Esophagus muscularis mucosa (tissue), 4 donors: ENCODE measurements at places on chromosomes 5 and 9.
A peak's percentile ranks its signal among the peaks of the same experiment; 100 is the strongest.

DNA sequence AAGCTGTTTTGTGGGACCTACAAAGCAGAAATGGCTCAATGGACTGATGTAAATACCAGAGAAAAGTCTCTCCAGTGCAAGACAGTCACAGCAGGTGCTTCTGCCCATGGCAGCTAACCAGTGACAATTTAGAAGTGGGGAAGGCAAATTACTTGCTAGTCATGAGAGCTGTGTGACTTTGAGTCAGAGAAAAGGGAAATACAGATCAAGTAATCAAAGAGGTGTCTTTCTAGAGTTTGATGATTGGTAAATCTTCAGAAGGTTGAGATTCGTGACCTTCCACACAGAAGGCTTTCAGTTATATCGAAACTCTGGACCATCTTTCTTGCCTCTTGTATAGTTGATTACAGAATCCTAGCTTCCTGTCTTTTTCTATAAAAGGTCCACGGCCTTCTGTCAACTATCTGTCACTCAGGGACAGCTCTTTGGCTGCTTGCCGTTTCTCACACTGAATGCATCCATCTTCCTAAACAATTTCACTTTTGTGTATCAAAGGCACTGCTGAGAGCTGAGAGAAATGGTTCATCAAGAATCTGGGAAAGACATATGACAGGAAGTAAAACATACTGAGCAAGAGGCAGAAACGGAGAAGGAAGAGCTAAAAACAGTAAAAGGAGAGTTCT lies 993.9 kb upstream of the ACO1 start:
- no peak for DNase-seq
- no peaks in the 10 kb centered on the region for H3K27me3 ChIP-seq
- H3K27ac ChIP-seq, result no peak overlapping the region
- peaks cover 21% of the 10 kb centered on the region for H3K4me1 ChIP-seq
- H3K4me3 ChIP-seq, result no peak overlapping the region
- H3K36me3 ChIP-seq, result no peaks in the 10 kb centered on the region

- H3K4me1 ChIP-seq, result peaks cover 48% of the 10 kb centered on the region
- peaks cover under 1% of the 10 kb centered on the region for H3K36me3 ChIP-seq
- H3K4me3 ChIP-seq, result no peak overlapping the region
- DNase-seq, result no peak
These were observed 2.4 kb upstream of the CHD1 start for GRCh38 chr5:98930972-98931762.

DNA sequence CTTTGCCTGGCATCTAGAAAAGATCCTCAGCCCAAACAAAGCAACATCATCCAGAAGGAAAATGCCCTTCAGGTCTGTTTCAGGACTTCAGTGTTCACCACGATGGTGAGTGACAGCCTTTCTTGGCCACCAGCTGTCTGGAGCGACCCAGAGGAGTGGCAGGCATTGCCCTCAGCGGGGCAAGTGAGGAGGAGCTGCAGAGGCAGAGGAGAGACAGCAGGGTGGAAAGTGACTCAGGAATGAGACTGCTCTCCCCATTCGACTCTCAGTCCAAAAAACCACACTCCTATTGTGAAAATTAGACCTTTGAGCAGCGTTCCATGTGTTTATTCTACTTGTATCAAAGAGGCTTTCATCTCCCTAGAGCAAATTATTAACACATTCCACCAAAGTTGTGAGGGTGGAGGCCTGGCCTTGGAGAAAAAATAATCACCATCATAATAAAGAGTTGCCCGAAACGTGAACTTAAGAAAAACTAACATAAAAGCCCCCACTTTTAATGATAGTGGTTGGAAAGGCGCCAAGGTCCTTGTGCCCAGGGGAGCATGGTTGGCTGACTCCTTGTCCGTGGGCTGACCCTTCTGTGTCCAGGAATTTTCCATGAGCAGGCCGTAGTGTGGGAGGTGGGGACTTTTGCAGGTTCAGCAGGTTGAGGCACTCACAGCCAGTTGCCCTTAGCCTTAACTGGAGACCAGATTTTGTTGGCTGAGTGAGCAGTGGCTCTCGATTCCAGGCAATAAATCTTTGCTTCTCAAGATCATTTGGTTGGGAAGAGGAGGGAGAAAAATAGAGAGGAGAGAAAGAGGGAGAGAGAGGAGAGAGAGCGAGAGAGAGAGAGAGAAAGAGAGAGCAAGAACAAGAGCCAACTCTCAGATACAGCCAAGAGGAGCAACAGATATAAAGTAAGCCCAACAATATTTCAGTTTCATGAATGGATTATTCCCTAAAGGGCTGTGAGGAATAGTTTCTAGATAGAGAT lies 125.9 kb upstream of the ANKRD55 start:
- H3K27me3 ChIP-seq, result no peaks in the 10 kb centered on the region
- DNase-seq, result no peak
- no peak overlapping the region for H3K27ac ChIP-seq
- no peak overlapping the region for H3K4me3 ChIP-seq

GRCh38 chr5:174520420-174521396 lies 203.7 kb upstream of the MSX2 start:
- H3K4me3 ChIP-seq, result no peak overlapping the region
- no peaks in the 10 kb centered on the region for H3K4me1 ChIP-seq
- no peaks in the 10 kb centered on the region for H3K36me3 ChIP-seq
- no peak overlapping the region for H3K27ac ChIP-seq
- no peak for DNase-seq
- H3K27me3 ChIP-seq, result no peaks in the 10 kb centered on the region

DNA sequence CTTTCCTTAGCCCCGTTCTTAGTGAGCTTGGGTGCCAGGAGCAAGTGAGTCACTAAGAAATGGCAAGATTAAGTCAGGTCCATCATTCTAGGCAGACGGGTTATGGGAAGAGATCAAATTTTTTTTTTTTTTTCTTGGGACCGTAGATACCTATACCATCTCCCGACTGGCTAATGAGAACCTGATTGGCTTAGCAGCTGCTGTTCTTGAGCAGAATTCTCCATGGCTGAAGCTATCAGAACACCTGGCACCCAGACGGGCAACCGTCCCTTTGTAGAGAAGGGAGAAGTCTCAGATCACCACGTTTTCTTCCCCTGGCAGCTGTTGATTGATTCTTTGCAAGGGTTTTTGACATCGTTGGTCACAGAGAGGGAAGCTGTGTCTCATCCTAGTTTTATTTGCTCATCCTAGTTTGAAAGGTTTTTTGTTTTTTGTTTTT lies 78.6 kb downstream of the AOPEP start:
- H3K4me3 ChIP-seq, result no peak overlapping the region
- H3K4me1 ChIP-seq, result peaks cover 72% of the 10 kb centered on the region
- no peak for DNase-seq

DNA sequence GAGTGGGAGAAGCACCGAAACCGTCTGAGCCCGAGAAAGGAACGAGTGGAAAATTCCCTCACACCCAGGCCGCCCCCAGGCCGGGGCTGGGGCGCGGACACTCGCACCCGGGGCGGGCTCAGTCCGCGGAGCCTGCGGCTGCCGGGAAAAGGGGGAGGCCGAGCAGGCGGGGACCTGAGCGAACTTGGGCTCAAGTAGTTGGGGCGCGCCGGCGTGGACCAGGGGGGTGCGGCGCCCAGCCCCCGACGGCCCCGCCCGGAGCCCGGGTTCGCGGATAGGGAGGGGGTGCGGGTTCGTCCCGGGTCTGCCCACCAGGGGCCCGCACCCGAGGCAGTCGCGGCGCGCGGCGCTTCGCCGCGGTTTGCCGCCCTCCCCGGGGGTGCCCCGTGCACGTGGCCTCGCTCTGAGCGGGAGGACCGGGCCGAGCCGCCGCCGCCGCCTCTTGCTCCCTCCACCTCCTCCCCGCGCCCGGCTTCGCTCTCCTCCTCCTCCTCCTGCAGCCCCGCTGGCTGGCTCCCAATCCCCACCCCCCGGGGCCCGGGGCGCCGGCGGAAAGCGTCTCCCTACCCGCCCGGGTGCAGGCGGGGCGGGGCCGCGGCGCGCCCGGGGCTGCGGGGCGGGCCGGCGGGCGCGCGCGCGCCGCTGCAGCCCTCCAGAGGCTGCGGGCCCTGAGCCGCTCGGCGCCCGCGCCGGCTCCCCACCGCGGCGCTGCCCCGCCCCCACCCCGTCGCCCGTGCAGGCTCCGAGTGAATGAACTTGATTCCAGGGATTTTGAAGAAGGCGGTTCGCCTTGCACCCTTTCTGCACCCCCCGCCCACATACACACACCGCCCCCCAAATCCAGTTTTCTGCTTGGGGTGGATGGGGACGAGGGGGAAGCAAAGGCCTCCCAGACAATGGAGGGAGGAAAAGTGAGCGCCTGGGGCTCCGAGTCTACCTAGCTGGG lies 1.3 kb upstream of the NFIB start:
- peaks cover 45% of the 10 kb centered on the region for H3K4me1 ChIP-seq
- H3K36me3 ChIP-seq, result no peaks in the 10 kb centered on the region
- H3K27me3 ChIP-seq, result no peaks in the 10 kb centered on the region
- DNase-seq, result peak; percentile 93

DNA sequence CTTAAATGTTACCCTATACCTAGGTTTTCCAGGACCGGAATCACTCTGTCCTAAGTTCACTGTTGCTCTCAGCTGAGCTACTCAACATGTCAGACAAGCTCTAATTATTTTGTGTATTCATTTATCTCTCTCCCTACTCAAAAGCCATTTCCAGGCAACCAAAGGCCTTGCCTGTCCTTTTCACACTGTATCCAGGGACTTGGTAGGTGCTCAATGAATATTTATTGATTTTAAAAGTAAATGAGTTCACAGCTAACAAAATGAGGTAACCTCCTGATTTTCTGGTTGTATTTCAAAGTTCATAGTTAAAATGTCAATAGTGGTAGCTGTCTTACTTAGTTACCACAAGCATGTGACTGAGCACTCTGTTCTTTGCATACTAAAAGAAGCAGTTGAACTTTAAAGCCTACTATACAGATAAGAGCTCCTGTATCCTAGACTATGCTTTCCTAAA lies 522.2 kb downstream of the ACTL7B start:
- H3K4me1 ChIP-seq, result no peaks in the 10 kb centered on the region
- no peak for DNase-seq
- no peak overlapping the region for H3K4me3 ChIP-seq
- no peak overlapping the region for H3K27ac ChIP-seq

DNA sequence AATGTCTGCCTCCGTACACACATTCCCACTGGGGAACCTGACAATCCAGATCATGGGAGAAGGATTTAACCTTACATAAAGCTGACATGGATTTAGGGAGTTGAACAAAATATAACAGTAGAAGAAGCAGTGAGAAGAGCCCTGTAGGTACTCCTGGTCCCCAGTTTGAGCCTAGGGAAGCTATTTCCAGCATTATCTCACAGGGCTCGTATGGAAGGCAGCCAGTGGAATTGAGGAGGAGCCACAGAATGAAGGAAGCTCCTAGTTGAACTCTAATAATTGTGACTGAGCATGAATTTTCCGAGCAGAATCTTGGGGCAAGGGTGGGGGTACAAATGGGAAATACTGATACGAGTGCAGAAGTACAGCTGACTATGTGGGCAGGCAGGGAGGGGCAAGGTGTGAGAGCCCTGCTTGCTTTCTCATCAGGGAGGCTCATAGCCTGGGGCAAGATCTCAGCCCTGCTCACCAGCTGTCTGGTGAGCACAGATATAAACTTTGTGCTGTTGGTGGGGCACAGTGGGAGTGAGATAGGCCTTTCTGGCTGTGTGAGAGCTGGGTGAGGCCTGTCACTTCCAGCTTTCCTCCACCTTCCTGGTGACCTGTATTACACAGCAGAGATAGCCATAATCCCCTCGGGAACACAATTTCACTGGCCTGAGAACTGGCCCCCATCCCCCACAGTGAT lies 290.7 kb upstream of the IL12B start:
- no peaks in the 10 kb centered on the region for H3K27me3 ChIP-seq
- H3K4me3 ChIP-seq, result no peak overlapping the region

DNA sequence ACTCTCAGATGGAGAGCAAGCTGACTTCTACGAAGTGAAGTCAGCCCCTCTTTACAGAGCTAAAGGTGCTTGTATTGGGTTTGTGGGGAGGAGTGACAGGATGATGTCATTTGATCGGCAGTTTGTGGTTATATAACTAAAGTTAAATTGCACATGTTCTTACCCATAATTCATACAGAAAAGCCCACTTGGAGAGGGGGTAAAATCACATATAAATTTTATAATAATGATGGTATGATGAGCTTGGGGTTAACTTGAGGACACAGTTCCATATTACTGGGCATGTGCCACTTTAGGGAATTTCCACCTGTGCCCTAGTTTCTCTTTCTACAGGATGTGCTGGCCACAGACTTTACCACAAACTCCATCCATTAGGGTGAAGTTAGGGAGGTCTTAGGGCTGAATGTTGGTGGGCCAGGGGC lies 1178.6 kb upstream of the CDH9 start:
- DNase-seq, result no peak
- H3K36me3 ChIP-seq, result no peaks in the 10 kb centered on the region
- no peak overlapping the region for H3K27ac ChIP-seq
- H3K4me3 ChIP-seq, result no peak overlapping the region
- H3K27me3 ChIP-seq, result no peaks in the 10 kb centered on the region

DNA sequence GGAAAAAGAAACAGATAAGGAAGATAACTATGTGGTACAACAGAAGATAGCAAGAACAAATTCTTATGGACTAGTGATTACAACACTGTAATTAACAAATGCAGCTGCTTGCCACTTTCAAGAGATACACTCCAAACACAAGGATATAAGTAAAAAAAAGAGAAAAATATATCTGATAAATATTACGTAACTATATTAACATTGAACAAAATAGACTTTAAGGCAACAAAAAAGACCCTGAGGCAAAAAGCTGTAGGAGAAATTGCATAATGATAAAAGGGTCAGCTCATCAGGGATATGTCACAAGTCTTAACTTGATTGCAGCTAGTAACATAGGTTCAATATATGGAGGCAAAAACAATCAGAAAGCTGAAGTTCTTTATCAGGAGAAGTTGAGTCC lies 51.3 kb upstream of the RNF130 start:
- no peak for DNase-seq
- no peaks in the 10 kb centered on the region for H3K27me3 ChIP-seq
- H3K4me1 ChIP-seq, result peaks cover 8% of the 10 kb centered on the region
- H3K4me3 ChIP-seq, result no peak overlapping the region
- H3K27ac ChIP-seq, result no peak overlapping the region
